ENCODE measurements at places on chromosomes 4 and X.

- DNase-seq: no peak
These were observed 10.0 kb upstream of the ASMTL start for GRCh38 chrX:1462596-1463251.

DNA sequence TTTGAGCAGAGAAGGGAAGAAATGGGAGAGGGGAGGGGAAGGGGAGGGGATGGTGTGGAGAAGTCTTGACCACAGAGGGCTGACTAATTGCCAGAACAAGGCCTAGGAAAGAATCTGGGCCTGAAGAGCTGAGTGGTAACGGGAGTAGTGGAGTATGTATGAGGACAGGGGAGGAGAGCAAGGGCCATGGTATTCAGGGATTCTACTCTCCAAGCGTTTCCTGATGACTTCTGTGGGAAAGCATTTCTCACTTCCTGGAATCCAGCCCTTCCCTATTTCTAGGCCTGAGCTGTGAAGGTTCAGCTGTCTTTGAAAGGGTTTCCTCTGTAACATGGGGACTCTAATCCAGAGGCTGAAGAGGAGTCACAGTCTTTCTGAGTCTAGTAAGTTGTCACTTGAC, 19.7 kb upstream of the SOX3 start:
- no peak for DNase-seq

DNA sequence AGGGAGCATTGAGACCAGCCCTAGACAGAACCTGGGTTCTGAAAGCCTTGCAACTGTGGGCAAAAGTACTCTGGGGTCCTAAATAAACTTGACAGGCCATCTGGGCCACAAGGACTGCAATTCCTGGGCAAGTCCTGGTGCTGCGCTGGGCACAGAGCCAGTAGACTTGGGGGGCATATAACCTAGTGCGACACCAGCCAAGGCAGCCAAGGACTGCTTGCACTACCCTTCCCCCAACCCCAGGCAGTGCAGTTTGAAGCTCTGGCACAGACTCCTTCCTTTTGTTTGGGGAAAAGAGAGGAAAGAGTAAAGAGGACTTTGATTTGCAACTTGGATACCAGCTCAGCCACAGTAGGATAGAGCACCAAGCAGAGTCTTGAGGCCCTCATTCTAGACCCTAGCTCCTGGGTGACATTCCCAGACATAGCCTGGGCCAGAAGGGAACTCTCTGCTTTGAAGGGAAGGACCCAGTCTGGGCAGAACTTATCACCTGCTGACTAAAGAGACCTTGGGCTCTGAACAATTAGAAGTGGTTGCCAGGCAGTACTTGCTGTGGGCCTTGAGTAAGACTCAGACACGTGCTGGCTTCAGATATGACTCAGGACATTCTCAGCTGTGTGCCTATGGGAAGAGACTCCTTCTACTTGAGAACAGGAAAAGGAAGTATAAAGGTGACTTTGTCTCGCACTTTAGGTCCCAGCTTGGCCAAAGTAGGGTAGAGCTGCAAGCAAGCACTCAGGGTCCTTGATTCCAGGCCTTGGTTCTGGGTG, 522.8 kb downstream of the GLUD2 start:
- DNase-seq: no peak

DNA sequence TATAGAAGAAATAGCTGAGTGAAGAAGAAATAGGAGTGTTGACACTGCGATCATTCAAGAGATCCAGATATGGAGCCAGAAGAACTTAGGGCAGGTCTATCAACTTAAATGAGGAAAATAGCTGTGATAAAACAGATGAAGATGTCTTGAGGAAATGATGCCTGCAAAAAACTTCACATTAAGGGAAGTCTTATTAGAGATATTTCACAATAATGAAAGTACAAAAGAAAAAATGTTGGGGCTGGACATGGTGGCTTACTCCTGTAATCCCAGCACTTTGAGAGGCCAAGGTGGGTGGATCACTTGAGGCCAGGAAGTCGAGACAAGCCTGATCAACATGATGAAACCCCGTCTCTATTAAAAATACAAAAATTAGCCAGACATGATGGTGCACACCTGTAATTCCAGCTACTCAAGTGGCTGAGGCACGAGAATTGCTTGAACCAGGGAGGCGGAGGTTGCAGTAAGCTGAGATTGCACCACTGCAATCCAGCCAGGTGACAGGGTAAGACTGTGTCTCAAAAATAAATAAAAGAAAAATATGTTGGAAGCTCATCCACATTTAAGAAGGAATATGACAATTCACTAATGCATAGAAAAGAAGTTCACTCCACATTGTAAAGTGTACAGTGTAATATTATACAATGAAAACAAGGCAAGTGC, 56.3 kb downstream of the PKD2 start:
- no peak for DNase-seq

DNA sequence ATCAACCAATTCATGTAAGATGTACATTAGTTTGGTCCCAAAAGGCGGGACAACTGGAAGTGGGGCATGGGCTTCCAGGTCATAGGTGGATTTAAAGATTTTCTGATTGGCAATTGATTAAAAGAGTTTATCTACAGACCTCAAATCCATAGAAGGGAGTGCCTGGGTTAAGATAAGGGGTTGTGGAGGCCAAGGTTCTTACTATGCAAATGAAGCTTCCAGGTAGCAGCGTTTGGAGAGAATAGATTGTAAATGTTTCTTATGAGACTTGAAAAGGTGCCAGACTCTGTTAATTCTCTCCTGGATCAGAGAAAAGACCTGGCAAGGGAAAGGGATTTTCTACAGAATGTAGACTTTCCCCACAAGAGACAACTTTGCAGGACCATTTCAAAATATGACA, 2.4 kb downstream of the MGST2 start:
- no peak for DNase-seq

DNA sequence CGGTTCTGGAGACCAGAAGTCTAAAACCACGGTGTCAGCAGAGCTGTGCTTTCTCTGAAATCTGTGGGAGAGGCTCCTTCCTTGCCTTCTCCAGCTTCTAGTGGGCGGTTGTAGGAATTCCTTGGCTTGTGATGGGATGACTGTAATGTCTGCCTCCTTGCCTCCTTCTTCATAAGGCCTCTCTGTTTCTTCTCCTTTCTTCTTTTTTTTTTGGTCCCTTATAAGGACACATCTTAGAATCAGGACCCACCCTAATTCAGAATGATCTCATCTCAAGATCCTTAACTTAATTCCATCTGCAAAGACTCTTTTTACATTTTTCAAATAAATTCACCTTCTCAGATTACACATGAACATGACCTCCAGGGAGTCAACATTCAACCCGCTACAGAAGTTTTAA, 186.9 kb downstream of the STK32B start:
- no peak for DNase-seq

- DNase-seq: no peak
These were observed 4.5 kb downstream of the FAM47E start for GRCh38 chr4:76256032-76256431.

- no peak for DNase-seq
These were observed 1849.2 kb downstream of the STIM2 start for GRCh38 chr4:28709891-28710290.

DNA sequence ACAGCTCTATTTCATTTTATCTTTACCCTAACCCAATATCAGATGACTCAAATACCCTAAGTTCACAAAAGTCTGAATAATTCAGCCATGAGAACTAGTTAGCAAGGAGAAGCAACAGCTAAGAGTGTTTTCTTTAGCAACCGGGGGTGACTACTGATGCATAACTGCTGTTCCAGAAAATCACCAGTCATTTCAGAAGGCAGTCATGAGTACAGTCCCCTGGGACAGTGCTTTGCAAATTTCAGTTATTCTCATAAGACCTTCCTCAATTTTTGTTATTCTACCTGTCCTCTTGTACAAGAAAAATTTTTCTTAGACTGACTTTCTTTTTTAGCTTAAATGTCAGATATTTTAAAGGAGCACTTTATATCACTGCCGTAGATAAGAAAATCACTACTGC, 16.4 kb downstream of the BANK1 start:
- peak; percentile 10 for DNase-seq

- no peak for DNase-seq
These were observed 324.8 kb upstream of the DDX53 start for GRCh38 chrX:22674932-22675331.

GRCh38 chr4:4861390-4862018, 2.0 kb downstream of the MSX1 start:
- DNase-seq: no peak

GRCh38 chr4:65668201-65669089, 1.8 kb downstream of the EPHA5 start:
- DNase-seq: peak; percentile 38

Measured in right kidney (tissue), 9 donors.